ENCODE measurements at places on chromosomes 2 and 18.
A peak's percentile ranks its signal among the peaks of the same experiment; 100 is the strongest.

- DNase-seq, result no peak
These were observed 711 bp downstream of the DOK6 start for GRCh38 chr18:69401226-69401971.

- DNase-seq, result no peak
These were observed 111.7 kb upstream of the SIX3 start for GRCh38 chr2:44829771-44830170.

DNA sequence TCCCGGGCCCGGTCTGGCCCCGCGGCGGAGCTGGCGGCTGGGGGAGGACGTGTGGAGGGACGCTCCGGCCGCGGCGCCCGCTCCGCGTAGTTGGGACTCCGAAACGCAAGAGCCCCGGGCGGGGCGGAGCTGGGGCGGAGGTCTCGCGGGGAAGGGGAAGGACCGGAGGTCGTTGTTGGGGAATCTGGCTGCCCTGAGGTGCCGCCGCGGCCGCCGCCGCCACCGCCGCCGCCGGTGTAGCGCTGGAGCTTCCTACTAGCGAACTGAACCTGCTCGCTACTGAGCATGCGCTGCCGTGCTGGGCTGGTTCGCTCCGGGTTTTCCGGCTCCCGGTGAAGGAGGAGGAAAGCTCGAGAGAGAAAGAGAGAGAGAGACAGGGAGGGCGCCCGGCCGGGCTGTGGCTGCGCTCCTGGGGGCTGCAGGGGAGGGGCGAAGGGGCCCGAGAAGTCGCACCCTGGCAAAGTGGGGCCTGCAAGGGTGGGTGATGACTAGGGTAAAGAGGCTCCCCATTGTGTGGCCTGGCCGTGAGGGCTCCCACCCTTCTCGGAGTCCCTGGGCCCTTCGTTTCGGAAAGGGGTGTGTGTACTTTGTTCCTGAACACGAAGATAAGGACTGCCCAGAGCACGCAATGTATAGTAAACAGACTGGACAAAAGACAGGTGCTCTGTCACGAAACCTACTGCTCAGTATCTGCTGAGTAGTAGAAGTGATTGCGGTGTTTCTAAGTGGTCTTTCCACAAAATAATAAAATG, at the start of gene SOS1:
TSS of gene SOS1 (minus strand) at position 281 of the 752 bp plus-strand sequence. CDS start 629 bp downstream, outside the sequence.
- peak; percentile 92 for DNase-seq

GRCh38 chr2:105403783-105404698, 5.2 kb upstream of the FHL2 start:
- DNase-seq, result peak; percentile 94

- no peak for DNase-seq
These were observed 247.3 kb downstream of the ZNF385B start for GRCh38 chr2:179614121-179614520.

GRCh38 chr2:103003750-103004260, 242.0 kb downstream of the TMEM182 start:
- no peak for DNase-seq

DNA sequence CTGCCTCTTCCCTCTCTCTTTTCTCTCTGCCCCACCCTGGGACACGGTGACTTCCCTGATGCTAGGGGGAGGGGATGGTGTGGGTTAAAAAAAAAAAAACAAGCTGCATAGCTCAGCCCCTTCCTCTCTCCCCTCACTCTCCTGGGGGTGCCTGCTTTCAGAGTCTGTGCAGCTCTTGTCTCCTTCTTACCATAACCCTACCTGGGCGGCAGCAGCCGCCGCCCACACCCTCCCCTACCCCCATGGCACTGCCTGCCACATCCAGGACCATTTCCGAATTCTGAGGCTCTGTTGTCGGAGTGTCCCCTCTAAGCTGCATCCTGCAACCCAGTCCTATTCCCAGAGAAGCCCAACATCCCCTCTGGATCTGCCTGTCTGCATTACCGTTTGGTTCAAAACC, 16.0 kb downstream of the TTC32 start:
- no peak for DNase-seq

Measured in LoVo (cell line).